ENCODE measurements at places on chromosomes 6 and 20.

GRCh38 chr6:126156973-126157372 is 170.6 kb downstream of the TRMT11 start:
- no peak for DNase-seq

DNA sequence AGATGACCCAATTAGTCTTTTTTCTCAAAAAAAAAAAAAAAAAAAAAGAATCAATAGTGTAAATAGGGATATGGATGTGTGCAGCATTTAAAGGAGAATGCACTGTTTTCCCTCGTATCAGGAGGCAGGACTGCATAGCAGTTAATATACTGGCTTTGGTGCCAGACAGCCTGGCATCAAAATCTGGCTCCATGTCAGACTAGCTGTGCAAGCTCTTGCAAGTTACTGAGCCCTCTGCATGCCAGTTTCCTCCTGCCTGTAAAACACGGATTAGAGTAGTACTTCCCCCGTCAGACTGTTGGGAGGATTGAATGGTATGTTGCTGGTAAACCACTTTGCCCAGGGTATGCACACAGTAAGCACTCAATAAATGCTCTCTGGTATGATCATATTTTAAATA is 594.2 kb upstream of the CHD6 start:
- no peak for DNase-seq

DNA sequence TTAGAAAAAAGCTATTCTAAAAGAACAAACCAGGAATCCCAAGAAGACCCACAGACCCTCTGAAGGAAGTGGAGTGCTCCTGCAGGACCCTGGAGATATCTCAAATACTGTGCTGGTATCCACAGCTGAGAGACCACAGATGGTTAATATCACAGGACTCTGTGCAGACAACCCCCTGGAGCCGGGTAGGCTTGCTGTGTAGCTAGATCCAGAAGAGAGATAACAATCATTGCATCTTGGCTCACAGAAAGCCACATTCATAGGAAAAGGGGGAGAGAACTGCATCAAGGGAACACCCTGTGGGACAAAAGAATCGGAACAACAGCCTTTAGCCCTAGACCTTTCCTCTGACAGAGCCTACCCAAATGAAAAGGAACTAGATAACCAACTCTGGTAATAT is 689.5 kb downstream of the PHF3 start:
- no peak for DNase-seq

DNA sequence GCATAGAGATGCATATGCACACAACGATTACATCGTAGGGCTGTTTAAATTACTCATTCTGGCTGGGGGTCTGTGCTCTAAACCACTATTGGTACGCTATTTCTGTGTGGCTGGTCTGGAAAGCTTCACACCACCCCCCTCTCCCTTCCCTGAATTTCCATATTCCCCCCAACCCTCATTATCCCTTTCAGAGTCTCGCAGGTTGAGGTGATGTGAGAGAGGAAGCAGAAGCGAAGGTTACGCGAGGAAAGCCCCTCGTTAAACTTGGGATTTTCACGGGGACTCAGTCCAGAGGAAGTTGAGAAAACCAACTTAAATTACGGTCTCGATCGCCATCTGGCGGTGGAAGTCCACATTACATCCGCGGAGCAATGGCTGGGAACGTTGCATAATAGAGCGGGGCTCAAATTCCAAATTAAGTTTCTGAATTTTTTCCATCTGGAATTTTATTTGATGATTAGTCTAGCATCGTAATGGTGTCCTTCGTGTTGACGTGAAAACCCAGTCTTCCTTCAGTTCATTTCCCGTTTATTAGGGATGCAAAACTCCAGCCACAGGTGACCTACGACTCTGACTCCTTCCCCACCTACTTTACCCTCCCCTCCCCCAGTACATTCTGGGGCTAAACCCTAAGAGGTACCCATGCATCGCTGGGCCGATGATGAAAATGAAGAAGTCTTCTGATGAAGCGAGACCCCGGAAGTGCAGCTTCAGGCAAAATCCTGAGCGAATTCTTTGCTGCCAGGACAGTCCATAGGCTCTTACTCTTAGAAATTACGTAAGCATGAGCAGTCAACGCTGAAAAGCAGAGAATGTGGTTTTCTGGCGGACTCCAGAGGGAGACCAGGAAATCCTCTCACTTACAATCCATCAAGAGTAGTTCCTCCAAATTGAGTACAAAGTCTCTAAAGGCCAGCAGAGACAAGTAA is 19.7 kb downstream of the HLA-DOB start:
- DNase-seq: peak; percentile 59

- no peak for DNase-seq
Measured at GRCh38 chr6:25482996-25483395, 169.0 kb upstream of the SCGN start.

DNA sequence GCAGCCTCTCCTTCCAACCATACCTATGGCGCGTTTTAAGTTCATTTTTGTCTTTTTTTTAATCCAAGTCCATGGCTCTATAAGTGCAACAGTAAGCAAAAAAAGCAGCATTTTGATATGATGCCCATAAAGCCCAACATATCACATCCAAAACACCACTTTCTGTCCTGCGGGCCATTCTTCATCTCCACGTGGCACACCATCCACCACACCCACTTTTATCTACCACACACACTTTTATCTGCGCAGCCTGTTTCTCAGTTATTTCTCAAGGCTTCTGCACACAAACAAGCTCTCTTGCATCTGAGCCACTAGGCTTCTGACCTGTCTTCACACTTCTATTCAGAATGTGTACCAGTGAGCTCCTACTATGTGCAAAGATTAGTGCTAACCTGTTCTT is 5.3 kb downstream of the GCLC start:
- DNase-seq: no peak

GRCh38 chr6:69795469-69796072 is 1.2 kb downstream of the LMBRD1 start:
- no peak for DNase-seq

GRCh38 chr6:31791324-31792089 is 4.0 kb downstream of the VARS1 start:
- DNase-seq: no peak

DNA sequence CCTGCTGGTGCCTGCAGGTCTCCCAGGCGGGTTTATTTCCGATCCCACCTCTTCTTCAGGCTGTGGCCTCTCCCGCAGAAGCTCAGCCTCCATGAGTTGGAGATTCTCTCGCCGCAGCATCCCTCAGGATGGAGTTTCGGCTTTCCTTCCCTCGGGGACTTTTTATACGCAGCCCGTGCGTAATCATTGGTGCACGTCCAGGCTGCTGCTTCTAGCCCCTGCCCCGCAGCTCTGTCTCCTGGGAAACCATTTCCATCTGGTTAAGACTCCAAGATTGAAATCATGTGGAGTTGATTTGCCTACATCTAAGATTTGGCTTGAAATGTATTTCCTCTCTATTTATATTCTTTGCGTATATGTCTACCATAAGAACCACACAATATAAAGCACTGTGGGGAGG is 46.7 kb upstream of the CARMIL1 start:
- DNase-seq: no peak

GRCh38 chr6:18155864-18156421 is 721 bp downstream of the KDM1B start:
- peak; percentile 9 for DNase-seq

DNA sequence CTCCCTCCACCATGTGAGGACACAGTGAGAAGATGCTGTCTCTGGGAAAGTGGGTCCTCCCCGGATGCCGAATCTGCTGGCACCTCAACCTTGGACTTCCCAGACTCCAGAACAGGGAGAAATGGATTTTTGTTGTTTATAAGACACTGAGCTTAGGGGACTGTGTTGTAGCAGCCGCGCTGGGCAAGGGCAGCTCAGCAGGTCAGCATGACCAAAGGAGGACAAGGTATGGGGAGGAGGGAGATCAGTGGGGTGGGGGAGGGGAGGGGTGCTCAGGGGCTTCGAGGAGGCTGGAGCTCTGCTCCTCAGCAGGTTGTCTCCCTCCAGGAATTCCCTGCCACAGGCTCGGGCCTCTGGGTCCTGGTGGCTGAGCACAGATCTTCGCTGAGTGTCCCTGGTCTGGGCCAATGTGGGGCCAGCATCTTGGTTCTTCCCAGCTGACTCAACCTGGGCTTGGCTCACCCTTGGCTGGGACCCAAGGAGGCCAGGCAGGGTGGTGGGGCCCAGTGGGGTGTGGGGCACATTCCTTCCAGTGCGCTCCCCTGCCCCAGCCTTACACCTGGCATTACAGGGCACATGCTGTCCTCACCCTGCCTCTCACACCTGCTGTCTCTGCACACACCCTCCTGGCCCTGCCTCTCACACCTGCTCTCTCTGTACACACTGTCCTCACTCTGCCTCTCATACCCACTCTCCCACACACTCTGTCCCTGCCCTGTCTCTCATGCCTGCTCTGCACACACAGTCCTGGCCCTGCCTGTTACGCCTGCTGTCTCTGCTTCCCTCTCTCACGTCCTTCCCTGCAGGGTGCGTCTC is 107.3 kb downstream of the SYCP2 start:
- no peak for DNase-seq

GRCh38 chr6:5518936-5519491 is 257.7 kb downstream of the FARS2 start:
- no peak for DNase-seq

- no peak for DNase-seq
Measured at GRCh38 chr6:44969446-44970185, 358.5 kb upstream of the RUNX2 start.

GRCh38 chr20:50713657-50714101 is 17.7 kb upstream of the PARD6B start:
- no peak for DNase-seq

Data from stimulated activated CD8-positive, alpha-beta memory T cell treated with anti-CD3 and anti-CD28 coated beads, Interleukin-4, amount 100 ng/mL, for 1 hour (primary cell).